ENCODE measurements at places on chromosomes 11 and 22.

GRCh38 chr11:83554876-83555275 is 268.7 kb upstream of the CCDC90B start:
- no peak for DNase-seq

- DNase-seq, result no peak
These were observed 25.0 kb downstream of the CASP12 start for GRCh38 chr11:104873252-104873651.

DNA sequence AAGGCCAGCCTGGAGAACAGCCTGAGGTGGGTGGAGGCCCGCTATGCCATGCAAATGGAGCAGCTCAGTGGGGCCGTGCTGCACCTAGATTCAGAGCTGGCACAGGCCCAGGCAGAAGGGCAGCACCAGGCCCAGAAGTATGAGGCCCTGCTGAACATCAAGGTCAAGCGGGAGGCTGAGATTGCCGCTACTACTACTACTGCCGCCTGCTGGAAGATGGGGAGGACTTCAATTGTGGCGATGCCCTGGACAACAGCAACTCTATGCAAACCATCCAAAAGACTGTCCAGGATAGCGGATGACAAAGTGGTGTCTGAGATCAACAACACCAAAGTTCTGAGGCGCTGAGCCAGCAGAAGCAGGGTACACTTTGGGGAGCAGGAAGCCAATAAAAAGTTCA is 3.1 kb upstream of the TMEM218 start:
- DNase-seq, result no peak

- DNase-seq, result no peak
These were observed 35.2 kb downstream of the GDPD5 start for GRCh38 chr11:75490221-75491181.

- no peak for DNase-seq
These were observed 29.7 kb downstream of the AP2A2 start for GRCh38 chr11:955154-956063.

- no peak for DNase-seq
These were observed 14.8 kb downstream of the OR51E2 start for GRCh38 chr11:4682623-4683419.

Data from activated CD8-positive, alpha-beta memory T cell treated with anti-CD3 and anti-CD28 coated beads for 1 hour (primary cell).